ENCODE measurements at places on chromosomes 3 and 15.
A peak's percentile ranks its signal among the peaks of the same experiment; 100 is the strongest.

- no peak overlapping the region for H3K4me3 ChIP-seq
- no peaks in the 10 kb centered on the region for H3K4me1 ChIP-seq
- no peaks in the 10 kb centered on the region for H3K36me3 ChIP-seq
- DNase-seq = peak; percentile 45
- no peaks in the 10 kb centered on the region for H3K27me3 ChIP-seq
- no peak overlapping the region for H3K27ac ChIP-seq
These were observed 72.3 kb upstream of the ST3GAL6 start for GRCh38 chr3:98690876-98691275.

- H3K27me3 ChIP-seq = no peaks in the 10 kb centered on the region
- H3K4me3 ChIP-seq = no peak overlapping the region
- peaks cover 17% of the 10 kb centered on the region for H3K4me1 ChIP-seq
- peaks cover 9% of the 10 kb centered on the region for H3K36me3 ChIP-seq
- DNase-seq = no peak
- no peak overlapping the region for H3K27ac ChIP-seq
These were observed 54.7 kb upstream of the TRAK1 start for GRCh38 chr3:42036483-42036823.

DNA sequence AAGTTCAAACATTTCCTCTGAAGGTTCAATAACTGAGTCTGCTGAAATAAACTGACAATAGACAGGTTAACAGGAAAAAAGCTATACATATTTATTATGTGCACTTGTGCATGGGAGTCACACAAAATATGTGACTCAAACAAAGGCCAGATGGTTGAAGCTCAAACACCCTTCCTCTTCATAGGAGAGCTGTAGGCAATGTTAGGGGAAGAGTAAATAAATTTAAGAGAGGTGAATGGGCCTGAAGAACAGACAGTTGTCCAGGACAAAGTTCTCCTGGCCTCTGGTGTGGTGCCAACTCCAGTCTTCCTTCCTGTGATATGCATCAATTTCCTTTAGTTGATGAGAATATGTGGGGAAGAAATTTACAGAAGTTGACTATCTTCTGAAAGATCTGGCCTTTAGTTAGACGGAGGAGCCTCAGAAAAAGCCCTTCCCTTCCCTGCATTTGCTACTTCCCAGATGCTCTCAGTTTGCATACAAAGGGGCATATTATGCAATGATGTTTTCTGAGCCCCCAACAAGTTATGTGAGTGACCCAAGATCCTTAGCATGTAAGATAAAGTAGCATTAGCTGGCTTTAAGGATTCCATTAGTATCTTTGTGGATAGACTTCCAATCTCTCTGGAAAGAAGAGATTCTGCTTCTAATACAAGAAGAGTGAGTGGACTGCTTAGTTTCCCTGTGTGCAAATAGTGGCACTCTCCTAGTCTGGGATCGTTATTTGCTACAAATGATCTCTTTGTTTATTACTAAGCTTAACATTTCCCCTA lies 96.4 kb upstream of the IGSF10 start:
- no peak overlapping the region for H3K27ac ChIP-seq
- H3K27me3 ChIP-seq = peaks cover 8% of the 10 kb centered on the region
- no peaks in the 10 kb centered on the region for H3K4me1 ChIP-seq
- no peak for DNase-seq
- no peak overlapping the region for H3K4me3 ChIP-seq

DNA sequence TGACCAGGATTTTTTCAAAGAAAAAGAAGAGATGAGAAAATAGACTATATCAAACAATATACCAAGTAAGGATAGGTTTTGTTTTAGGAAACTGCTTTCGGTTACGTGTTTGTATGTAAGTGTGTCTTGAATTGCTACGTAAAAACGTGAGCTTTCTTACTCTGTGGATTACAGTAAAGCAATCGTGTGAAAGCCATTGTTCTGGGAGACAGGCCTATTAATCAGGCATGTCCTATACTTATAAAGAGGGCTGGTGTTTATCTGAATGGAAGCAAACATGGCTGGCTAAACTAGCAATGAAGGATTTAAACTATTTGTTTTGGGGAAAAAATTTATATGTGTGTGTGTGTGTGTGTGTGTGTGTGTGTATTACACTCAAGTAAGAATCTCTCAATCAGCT lies 2.6 kb downstream of the EHHADH start:
- no peak overlapping the region for H3K4me3 ChIP-seq
- no peak for DNase-seq
- no peaks in the 10 kb centered on the region for H3K36me3 ChIP-seq
- peaks cover 5% of the 10 kb centered on the region for H3K27me3 ChIP-seq
- peaks cover 3% of the 10 kb centered on the region for H3K4me1 ChIP-seq

DNA sequence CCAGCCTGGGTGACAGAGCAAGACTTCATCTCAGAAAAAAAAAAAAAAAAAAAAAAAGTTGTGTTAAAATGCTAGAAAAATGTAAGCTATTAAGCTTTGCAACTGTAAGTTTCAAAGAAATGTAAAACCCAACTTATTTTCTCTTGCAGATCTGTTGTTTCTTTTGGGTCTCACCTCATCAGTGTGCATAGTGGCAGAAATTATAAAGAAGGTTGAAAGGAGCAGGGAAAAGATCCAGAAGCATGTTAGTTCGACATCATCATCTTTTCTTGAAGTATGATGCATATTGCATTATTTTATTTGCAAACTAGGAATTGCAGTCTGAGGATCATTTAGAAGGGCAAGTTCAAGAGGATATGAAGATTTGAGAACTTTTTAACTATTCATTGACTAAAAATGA lies 25.6 kb downstream of the ASTE1 start:
- H3K36me3 ChIP-seq = peaks cover 41% of the 10 kb centered on the region
- H3K4me1 ChIP-seq = peaks cover 8% of the 10 kb centered on the region
- H3K27ac ChIP-seq = no peak overlapping the region

DNA sequence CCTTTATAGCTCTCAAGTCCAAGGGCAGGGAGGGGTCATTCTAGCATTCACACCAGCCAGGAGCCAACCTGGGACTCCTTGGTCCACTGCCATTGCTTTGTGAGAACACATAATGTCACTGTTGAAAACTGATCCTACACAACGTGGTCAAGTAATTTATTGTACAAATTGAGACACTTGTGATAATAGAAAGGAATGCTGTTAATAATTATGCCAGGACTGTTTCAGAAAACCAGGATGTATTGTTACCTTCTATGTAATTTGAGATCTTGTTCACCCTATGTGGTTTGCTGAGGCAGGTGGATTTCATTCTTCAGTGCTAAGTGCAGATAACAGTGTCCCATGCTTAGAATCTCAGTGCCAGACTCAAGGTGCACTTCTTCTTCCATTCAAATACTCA lies 33.3 kb downstream of the TMCO5A start:
- H3K4me3 ChIP-seq = no peak overlapping the region
- no peaks in the 10 kb centered on the region for H3K36me3 ChIP-seq
- no peak overlapping the region for H3K27ac ChIP-seq

DNA sequence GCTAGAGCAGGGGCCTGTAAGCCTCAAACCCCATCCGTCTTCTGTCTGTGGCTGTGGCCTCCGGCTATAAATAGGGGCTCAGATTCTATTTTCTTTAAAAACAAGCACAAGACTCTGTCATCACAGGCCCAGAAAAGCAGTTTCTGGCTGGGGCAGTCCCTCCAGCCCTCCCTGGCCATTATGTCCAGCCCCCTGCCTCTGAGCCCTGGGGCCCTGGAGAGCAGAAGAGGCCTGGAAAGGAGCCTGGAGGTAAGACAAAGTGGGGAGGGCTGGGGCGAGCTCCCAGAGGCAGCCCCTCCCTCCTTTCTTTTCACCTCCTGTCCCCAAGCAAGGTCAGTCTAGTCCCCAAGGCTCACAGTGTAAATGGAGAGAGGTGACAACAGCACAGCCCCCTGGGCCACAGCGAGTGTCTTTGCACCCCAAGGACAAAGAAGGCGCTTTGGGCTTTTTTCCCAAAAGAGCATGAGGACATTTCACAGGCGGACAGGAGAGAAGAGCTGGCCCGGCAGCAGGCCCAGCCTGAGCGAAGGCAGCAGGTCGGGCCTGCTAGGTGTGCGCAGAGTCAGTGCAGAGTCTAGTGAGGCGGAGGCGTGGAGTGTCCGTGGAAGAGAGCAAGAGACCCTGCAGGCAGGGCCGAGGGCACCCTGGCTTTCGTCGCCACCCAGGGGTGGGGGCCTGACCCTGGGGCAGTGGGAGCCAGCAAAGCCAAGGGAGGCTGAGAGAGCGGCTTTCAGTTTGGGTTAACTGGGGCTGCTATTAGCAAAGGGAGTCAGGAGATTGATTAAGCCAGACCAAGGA lies 188.3 kb downstream of the TBC1D2B start:
- no peak for DNase-seq
- H3K4me1 ChIP-seq = no peaks in the 10 kb centered on the region
- H3K27me3 ChIP-seq = no peaks in the 10 kb centered on the region

DNA sequence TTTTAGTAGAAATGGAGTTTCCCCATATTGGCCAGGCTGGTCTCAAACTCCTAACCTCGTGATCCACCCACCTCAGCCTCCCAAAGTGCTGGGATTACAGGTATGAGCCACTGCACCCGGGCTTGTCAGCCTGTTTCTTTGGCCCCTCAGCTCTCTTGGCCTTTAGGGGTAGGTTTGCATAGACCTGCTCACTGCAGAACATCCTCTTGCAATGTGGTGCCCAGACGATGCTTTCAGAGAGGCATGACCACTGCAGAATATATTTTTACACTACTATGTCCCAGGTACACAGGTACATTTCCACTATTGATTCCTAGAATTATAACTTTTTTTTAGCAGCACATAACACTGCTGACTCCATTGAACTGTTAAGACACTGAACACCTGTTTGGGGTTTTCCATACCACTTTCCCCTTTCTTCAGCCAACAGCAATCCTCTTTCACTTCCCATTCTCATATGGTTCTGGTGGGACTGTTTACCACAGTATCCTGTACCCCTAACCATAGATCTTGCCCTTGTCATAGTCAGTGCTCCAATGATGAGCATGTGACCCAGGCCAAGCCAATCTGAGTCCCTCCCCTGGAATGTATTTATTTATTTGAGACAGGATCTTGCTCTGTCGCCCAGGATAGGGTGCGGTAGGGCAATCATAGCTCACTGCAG lies 21.1 kb downstream of the CCDC32 start:
- H3K4me3 ChIP-seq = no peak overlapping the region
- peaks cover 9% of the 10 kb centered on the region for H3K4me1 ChIP-seq
- no peak for DNase-seq
- H3K36me3 ChIP-seq = peaks cover 12% of the 10 kb centered on the region
- H3K27me3 ChIP-seq = no peaks in the 10 kb centered on the region

- no peaks in the 10 kb centered on the region for H3K36me3 ChIP-seq
- no peaks in the 10 kb centered on the region for H3K4me1 ChIP-seq
- H3K27ac ChIP-seq = no peak overlapping the region
- no peak for DNase-seq
These were observed 234.3 kb upstream of the IGF1R start for GRCh38 chr15:98413933-98414546.

DNA sequence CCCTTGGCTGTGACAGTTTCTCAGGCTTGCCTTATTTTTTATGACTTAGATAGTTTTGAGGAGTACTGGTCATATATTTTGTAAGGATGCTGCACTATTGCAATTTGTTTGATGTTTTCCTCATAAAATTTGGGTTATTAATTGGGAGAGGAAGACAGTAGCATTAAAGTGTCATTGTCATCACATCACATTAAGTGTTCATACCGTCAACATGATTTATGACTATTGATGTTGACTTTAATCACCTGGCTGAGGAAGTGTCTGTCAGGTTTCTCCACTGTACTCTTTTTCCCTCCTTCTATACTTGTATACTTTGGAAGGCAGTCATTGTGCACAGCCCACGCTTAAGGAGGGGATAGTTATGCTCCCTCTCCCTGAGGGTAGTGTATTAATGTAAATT lies 26.9 kb downstream of the TRIM69 start:
- no peak for DNase-seq
- peaks cover 14% of the 10 kb centered on the region for H3K36me3 ChIP-seq
- H3K27me3 ChIP-seq = no peaks in the 10 kb centered on the region
- no peak overlapping the region for H3K4me3 ChIP-seq

GRCh38 chr3:71510510-71510909 lies 73.0 kb downstream of the FOXP1 start:
- no peak overlapping the region for H3K27ac ChIP-seq
- peaks cover 3% of the 10 kb centered on the region for H3K36me3 ChIP-seq
- no peak for DNase-seq
- no peak overlapping the region for H3K4me3 ChIP-seq
- H3K4me1 ChIP-seq = peaks cover 17% of the 10 kb centered on the region

DNA sequence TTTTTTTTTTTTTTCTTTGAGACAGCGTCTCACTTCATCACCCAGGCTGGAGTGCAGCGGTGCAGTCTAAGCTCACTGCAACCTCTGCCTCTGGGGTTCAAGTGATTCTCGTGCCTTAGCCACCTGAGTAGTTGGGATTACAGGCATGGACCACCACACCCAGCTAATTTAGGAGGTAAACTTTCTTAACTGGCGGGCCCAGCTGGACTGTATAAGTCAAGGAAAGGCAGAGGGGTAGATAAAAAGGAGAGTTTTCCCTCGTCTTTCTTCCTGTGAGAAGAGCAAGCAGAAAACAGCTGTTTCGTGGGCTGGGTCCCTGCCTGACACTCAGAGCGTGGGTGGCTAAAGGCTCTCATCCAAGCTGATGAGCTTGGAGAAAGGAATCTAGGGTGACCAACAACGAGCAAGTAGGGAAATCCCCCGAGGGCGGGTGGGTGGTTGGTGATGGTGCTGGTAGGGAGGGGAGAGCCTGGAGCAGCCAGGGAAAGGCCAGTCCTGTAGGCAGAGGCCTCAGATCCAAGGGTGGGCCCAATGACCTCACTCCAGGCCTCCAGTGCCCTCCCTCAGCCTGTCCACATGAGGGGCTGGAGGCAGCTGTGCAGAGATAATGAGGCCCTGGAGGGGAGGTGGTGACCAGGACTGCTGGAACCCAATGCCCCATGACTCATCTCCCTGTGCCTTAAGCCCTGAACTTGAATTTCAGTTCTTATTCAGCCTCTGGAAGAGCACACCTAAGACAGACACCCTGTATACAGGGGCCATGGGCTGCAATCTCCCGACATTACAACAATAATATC lies 43.1 kb upstream of the LIMD1 start:
- peaks cover 2% of the 10 kb centered on the region for H3K36me3 ChIP-seq
- no peak for DNase-seq

- no peaks in the 10 kb centered on the region for H3K36me3 ChIP-seq
- H3K4me1 ChIP-seq = peaks cover 6% of the 10 kb centered on the region
- peak; percentile 60 for DNase-seq
- H3K27me3 ChIP-seq = peaks cover 29% of the 10 kb centered on the region
- H3K27ac ChIP-seq = no peak overlapping the region
These were observed 18.2 kb upstream of the PLCL2 start for GRCh38 chr3:16866571-16866970.

DNA sequence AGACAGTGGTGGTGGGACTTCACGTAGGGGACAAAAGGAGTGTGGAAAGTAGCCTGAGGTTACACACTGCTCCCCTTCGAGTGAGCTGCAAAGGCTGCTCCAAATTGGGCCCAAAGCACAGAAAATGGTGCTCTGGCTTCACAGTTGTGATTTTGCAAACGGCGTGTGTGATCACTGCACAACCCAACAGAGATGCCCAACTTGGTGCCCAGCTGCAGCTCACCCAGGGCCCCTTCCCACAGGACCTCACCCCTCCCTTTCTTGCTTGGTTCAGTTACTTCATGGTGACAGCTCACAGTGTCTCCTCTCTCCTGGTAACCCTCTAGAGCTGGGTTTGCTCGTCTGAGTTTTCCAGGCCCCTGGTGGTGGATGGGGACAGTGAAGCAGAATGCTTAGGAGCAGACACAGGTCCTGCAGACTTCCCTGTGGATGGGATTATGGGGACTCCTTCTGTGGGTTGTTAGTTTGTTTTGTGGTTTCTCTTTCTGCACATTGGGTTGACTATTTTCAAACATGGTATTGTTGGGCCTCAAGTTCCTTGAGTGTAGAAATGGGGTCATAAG lies 98.3 kb downstream of the TOP2B start:
- no peak overlapping the region for H3K27ac ChIP-seq
- peaks cover 4% of the 10 kb centered on the region for H3K27me3 ChIP-seq
- H3K4me1 ChIP-seq = no peaks in the 10 kb centered on the region
- no peak for DNase-seq
- no peak overlapping the region for H3K4me3 ChIP-seq
